Stimulated activated CD4-positive, alpha-beta T cell treated with anti-CD3 and anti-CD28 coated beads, Interleukin-12 subunit alpha, Interleukin-12 subunit beta, amount 100 ng/mL, for 4 hours (primary cell): ENCODE measurements at places on chromosomes 5 and 9.

DNA sequence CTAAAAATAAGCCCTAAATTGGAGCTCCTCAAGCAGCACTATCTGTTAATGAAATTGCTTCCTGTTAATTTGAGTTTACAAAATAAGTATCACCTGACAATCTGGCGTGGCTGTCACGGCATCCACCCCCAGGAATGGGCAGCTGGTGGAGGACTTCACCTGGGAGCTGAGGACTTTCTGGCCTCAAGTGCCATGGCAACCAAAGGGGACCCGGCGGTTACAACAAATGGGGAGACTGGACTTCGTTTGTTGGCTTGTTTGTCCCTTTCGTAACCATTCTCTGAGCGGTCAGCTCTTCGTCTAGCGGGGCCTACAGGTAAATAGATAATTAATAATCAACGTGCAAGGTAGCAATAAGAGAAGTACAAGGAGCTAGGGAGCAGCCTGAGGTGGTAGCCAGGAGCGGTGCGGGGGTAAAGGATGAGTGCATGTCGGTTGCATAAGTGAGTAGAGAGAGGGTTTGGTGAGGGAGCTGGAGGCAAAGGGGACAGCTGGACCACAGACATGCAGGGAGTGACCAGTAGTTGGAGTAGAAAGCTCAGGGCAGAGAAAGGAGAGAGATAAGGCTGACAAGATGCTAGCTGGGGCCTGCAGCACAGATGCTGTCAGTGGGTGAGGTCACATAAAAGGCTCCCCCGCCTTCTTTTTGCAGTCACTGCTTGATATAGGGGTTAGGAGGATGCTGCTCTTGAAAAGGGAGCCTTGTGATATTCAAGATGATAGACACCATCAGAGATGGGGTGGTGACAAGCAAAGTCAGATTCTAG lies 62.5 kb downstream of the HSPA4 start:
- DNase-seq, result no peak

- DNase-seq, result no peak
Observed at GRCh38 chr9:3214741-3215140, 311.1 kb downstream of the RFX3 start.

DNA sequence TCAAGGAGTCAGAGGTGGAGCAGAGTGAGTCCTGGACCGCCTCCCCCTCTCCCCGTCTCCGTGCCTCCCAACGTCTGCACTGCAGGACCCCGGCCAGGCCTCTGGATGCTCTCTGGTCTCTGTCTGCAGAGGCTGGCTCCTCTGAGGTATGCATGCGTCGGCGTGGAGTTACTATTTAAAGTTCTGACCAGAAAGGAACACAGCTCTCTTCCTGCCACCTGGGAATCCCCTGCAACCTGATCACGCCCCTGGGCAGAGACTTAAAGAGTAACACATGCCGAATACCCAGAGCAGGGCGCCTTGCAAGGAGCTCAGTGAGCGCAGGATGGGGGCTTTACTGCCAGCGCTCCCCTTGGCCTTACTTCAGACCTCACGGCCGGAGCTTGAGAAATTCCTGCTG lies 16.0 kb downstream of the ANXA6 start:
- DNase-seq, result peak; percentile 53

GRCh38 chr9:70589571-70590314 lies 175.3 kb upstream of the KLF9 start:
- no peak for DNase-seq

- DNase-seq, result no peak
Observed at GRCh38 chr5:97165726-97166125, 17.3 kb downstream of the RIOK2 start.

- no peak for DNase-seq
Observed at GRCh38 chr9:99299211-99300102, 77.4 kb downstream of the SEC61B start.

GRCh38 chr5:122445070-122445469 lies 133.0 kb downstream of the SNCAIP start:
- no peak for DNase-seq

- DNase-seq, result no peak
Observed at GRCh38 chr5:127838661-127839060, 135.5 kb downstream of the CCDC192 start.
